ENCODE measurements at places on chromosomes 3 and 15.
A peak's percentile ranks its signal among the peaks of the same experiment; 100 is the strongest.

DNA sequence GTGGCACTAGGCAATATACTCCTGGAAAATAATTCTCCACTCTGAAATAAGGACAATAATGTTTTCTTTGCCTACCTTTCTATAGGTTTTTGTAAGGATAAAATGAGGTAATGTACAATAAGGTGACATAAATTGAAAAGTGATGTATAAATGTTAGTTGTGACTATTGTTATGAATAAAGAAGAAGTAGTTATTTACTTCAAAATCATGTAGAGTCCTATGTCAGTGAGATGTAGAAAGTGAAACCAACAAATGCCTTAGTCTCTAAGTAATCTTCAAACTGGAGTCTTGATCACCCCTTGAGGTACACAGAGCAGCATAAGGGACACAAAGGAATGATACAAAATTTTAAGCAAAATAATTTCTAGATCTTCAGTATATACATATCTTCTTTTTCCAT, 60.3 kb upstream of the TP63 start:
- DNase-seq = peak; percentile 7

DNA sequence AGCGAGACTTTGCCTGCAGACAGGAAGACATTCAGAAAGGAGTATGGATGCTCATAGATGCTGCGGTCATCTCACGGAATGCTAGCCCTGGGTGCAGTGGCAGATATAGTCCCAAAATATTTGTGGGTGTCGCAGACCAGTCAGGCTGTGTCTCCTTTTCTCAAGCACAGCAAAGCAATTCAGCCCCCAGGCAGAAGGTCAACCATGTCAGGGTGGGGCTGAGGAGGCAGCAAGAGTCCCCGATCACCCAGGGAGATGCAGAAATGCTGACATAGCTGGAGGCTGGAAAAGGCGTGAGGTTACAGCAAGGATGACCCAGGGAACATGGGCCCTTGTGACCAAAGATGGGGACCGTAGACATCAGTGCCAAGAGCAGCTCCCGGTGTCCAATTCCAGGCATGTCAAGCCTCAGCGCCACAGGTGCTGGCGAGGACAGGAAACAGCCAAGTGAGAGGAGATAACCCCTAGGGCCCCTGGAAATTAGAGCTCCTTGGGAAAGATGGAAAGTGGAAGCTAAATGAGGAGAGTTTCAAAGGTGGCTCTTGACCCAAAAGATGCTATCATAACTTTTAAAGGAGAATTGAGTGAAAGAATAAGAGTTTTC, 81.2 kb upstream of the ABHD17C start:
- no peak for DNase-seq

DNA sequence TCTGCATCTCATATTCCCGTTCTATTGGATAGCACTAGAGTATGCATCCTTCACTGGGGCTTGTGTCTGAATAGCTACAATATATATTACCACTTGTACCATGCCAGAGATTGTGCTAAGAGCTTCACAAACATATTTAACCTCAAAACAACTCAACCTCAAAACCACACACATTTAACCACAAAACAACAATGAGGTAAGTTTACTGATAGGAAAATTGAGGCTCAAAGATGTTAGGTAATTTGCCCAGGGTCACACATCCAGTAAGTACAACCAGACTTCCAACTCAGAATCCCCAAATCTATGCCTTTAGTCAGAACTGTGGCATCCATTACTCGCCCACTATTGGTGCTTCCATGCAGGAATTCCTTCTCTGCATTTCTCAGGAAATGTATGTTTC, 220.0 kb downstream of the FAM43A start:
- DNase-seq = no peak

GRCh38 chr15:72541674-72542073, 67.5 kb downstream of the ARIH1 start:
- no peak for DNase-seq

- DNase-seq = no peak
Measured at GRCh38 chr15:74530771-74531143, 10.3 kb upstream of the ARID3B start.

GRCh38 chr15:51132384-51133139, 37.9 kb upstream of the TNFAIP8L3 start:
- peak; percentile 47 for DNase-seq

- no peak for DNase-seq
Measured at GRCh38 chr3:49174397-49174985, 3.1 kb downstream of the KLHDC8B start.

GRCh38 chr3:141965471-141965870, 89.0 kb downstream of the ATP1B3 start:
- DNase-seq = no peak

DNA sequence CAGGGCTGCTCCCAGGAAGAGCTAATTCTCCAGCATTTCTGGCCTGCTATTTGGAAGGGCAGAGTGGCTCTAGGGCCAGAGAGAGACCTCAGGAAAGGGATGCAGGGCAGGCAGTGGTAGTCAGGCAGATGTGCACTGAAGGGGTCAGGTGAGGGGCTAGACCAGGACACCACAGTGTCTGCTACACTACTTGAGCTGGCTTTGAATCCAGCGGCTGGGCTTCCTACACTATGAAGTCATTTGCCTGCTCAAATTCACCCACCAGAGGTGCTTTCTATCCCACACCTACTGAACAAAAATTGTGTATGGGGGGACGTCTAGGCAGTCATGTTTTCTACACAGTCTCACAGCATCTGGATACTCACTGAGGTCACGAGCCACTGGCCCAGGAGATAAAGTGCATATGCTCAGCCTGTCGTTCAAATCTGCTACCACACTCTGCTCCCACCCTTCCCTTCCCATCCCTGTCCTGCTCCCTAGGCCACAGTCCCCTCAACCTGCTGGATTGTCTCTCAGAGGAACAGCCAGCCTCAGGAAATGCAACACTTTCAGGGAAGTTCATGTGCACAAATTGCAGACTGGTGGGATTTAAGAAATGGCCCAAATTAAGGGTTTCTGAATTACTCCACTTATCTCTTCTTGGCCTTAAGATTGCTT, 49.9 kb upstream of the SLC6A11 start:
- DNase-seq = no peak

GRCh38 chr3:120471643-120472042, 20.9 kb upstream of the FSTL1 start:
- DNase-seq = no peak

- no peak for DNase-seq
Measured at GRCh38 chr15:40756938-40757337, 1.9 kb upstream of the RMDN3 start.

DNA sequence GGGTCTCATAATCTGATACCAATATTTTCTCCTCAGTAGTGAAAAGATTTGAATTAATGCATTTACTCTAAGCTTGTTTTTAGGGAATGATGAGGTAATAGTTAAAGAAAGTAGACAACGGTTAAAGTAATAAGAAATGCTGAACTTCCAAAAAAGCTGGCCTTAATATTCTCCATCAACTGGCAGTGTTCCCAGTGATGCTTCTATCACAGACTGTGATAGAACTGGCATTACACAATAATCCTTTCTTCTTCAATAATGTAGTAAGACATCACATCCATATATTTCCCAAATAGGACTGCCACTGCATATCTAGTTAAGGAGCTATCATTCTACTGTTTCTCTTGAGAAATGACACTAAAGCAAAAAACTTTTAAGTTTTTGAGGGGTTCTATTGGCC, 188.7 kb downstream of the IL5RA start:
- DNase-seq = no peak

DNA sequence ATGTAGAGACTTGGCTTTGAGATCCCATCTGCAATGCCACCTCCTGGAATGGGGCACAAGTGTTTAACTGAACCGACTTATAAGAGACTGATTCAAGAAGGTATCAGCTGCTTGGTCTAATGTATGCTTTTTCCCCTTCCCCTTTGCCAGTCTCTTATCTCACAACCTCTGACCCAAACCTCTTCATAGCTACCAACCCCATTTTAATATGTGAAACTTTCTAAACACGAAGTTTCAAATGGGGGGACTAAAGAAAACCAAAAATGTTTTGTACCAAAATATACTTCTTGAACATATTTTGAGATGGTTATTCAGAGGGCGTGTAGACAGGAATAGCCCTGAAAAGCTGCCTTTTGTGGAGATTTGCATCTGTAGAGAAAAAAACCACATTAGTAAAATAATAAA, 73.1 kb downstream of the OXSM start:
- DNase-seq = no peak

- DNase-seq = no peak
Measured at GRCh38 chr15:50181969-50182218, at the start of gene SLC27A2. Gene SLC27A2, plus strand, starts transcription at chr15:50182196. Its CDS starts 232 bp downstream, at chr15:50182428.

GRCh38 chr3:49019941-49020329, 1.6 kb upstream of the DALRD3 start:
- peak; percentile 78 for DNase-seq

DNA sequence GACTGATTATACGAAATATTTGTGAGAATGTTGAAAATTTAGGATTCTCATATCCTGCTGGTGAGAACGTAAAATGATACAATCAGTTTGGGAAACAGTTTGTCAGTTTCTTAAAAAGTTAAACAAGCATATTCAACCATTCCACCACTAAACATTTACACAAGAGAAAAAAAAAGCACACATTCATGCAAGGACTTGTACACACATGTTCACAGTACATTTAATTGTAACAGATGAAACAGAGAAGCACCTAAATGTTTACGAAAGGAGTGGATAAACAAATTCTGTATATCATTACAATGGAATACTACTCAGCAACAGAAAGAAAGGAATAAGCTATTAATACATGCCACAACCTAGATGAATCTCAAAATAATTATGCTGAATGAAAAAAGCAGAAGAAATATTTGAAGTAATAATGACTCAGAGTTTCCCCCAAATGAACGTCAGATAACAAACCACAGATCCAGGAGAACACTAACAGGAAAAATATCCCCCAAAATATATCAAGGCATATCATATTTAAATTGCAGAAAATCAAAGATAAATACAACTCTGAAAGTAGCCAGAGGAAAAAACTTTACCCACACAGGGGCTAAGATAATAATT, 14.3 kb downstream of the ANKRD28 start:
- peak; percentile 22 for DNase-seq
